ENCODE measurements at places on chromosomes 3 and 15.

DNA sequence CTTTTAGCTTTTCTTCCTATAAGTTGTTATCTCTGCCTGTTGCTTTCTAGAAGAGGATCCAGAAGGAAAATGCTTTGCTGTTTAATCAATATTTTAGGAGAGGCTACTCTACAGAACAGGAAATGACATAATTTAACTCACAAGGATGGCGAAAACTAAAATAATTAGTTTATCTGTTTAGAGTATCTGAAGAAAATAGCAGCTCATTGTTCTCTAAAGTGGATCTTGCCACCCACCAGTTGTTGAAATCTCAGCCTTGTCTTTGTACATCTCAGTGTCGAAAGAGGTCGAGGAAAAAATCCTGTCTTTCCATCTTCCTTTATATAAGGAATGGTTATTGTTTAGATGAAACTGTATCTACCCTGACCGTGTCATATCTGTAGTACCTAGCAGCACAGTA lies 126.6 kb downstream of the ZNF609 start:
- no peak for DNase-seq

DNA sequence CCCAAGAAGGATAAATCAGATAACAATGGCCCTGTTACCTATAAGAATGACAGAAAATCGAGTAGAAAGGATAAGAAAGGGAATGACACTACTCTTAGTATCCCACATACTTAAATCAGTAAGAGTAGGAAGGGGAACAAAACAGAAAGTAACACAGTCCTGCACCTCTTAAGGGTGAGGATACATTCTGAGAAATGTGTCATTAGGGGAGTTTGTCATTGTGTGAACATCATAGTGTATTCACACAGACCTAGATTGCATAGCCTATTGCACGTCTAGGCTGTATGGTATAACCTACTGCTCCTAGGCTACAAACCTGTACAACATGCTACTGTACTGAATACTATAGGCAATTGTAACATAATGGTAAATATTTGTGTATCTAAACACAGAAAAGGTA lies 142.6 kb downstream of the PLCH1 start:
- DNase-seq, result no peak

- no peak for DNase-seq
Observed at GRCh38 chr3:139124197-139124596, 79.5 kb upstream of the PRR23C start.

GRCh38 chr3:146250449-146251382 lies at the start of gene PLSCR4:
Gene PLSCR4, minus strand, starts transcription at chr3:146251105. Its CDS starts 29,034 bp downstream, at chr3:146222071.
- DNase-seq, result peak; percentile 23

GRCh38 chr3:122787872-122788271 lies 5.8 kb downstream of the HSPBAP1 start:
- DNase-seq, result no peak
